ENCODE measurements at places on chromosomes 4 and X. TPM values are rescaled to one million over a fixed set of nuclear protein-coding genes. Genes with fewer than 3 reads are reported as not detected.

Gene RRH
- polyA plus RNA-seq = 0.28 TPM

Gene CWH43
- not detected for polyA plus RNA-seq

Gene AFF2
- 0.66 TPM for polyA plus RNA-seq

Gene CSAG3
- polyA plus RNA-seq = not detected

Gene XAGE2
- polyA plus RNA-seq = not detected
